Cardiac septum (tissue), 1 donor: ENCODE measurements at places on chromosomes 7 and 10.
A peak's percentile ranks its signal among the peaks of the same experiment; 100 is the strongest.

DNA sequence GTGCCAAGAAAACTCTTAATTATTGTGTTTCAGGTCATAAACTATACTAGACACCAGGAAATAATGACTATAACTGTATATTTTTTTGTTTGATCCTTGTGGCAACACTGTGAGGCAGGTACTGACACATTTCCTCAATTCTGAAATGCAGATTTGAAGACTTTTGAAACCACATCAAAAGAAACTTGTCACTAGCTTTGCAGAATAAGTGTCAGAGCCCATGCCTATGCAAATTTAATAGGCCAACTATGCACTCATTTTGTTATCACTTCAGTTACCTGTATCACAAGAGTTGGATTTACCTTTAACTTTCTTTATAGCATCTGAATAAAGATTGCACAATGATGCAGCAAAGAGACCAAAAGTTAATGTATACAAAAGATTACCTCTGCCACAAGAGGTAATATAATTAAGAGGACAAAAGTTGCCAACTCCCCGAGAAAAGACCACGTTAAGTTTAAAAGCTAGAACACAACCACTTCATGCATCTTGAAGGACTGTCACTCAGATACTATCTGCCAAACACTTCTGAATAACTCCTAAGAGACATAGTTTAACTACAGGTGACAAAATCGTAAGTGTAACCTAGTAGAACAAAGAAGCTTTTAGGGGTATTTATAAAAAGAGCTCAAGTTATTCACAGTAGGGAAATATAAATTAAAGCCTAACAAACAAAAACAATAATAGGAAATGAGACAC is 80.5 kb downstream of the ELAPOR2 start:
- DNase-seq, result no peak

DNA sequence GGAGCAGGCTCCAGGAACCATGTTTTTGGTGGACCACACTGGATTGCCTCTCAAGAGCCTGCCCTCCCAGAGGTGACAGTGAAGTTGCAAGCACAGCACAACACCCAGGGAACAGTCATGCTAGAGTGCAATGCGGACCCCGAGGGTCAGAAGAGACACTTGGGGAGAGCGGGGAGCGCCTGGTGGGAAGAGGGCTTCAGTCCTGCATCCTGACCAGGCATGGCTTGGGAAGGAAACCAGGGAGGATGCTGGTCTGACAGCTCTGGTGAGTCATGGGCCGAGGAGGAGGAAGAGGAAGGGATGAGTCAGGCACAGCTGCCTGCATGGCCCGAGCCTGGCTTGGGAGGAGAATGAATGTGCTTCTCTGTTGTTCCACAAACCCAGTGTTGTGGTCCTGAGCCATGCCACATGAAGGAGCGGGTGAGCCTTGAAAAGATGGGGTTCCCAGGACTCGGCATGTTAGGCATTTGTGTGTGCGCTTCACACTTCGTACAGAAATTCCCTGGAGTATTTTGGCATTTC is 29.5 kb upstream of the ANKRD2 start:
- peak; percentile 94 for DNase-seq

DNA sequence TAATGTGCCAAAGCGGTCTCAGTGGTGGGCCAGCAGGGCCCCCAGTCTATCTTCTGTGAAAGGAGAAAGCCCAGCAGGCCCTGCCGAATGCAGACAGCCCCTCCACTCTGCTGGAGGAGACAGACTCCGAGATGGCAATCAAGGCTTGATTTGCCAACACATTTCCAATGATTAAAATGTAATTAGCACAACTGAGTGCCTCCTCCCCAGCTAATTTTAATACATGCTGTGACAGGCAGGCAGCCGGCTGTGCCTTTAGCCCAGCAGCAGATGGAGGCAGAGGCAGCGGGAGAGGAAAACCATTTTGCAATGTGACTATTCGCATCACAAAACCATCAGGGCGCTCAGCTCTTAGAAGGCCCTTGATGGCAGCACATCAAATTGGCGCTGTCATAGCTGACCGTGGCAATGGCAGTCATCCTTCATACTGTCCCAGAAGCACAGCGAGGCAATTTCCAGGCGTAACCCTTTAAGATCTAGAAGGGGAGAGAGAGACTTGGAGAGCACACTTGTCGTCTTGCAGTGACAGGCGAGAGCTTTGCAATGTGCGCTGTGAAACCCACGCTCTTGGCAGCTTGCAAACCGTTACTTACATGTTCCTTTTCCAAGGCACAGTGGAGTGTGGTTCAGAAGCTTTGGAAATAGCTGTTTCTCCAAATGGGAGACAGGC is 714.8 kb upstream of the GALNT17 start:
- DNase-seq, result no peak

DNA sequence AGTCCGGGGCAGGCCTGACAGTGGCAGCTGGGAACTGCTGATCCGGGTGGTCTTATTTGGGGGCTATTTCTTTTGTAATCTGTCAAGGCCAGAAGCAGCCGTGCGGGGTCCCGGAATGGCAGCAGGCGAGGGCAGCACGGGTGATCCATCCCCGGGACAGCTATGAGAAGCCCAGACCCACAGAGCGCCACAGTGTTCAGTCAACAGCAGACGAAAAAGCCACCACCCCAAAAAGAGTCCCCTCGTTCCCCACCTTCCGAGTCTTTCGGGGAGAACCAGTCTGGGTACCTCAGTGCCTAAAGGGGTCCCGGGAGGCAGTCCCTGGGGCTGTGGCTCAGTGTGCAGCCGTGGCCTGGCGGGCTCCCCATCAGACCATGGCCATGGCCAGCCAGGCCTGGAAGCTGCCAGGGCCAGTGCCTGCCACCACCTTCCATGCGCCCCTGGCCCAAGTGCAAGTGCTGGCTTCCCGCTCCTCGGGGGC is 125.1 kb upstream of the KCTD7 start:
- DNase-seq, result peak; percentile 54

- no peak for DNase-seq
Measured at GRCh38 chr10:115073796-115074195, 19.4 kb upstream of the ATRNL1 start.

DNA sequence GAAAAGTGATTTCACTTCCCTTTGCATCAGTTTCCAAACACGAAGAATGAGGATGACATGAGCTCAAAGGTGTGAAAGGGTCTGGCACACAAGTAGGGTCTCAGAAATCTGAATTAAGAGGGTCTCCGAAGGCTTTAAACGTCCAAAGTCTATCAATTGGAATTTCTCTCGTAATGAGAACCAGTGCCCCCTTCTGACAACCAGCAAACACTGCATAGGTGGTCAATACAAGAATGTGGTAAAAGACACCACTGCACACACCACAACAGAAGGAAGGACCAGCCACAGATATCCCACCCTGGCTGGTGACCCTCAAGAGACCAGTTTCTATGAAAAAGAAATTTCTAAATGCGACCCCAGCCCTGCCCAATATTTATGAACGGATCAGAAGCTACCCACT is 78.1 kb downstream of the CALN1 start:
- no peak for DNase-seq
